ENCODE measurements at places on chromosomes 7 and 10. TPM values are rescaled to one million over a fixed set of nuclear protein-coding genes. Genes with fewer than 3 reads are reported as not detected.
A peak's percentile ranks its signal among the peaks of the same experiment; 100 is the strongest.

The CYP2C19 gene
- total RNA-seq: not detected

The NPFFR1 gene
- not detected for total RNA-seq

GRCh38 chr10:113986316-113986715, 57.4 kb upstream of the ADRB1 start:
- no peak for DNase-seq
- H3K4me3 ChIP-seq: no peak overlapping the region
- no peaks in the 10 kb centered on the region for H3K27me3 ChIP-seq
- no peak overlapping the region for H3K27ac ChIP-seq
- peaks cover 13% of the 10 kb centered on the region for H3K4me1 ChIP-seq

GRCh38 chr10:75355706-75356105, 45.9 kb downstream of the ZNF503 start:
- H3K4me1 ChIP-seq: no peaks in the 10 kb centered on the region
- H3K27ac ChIP-seq: no peak overlapping the region
- DNase-seq: no peak
- H3K4me3 ChIP-seq: no peak overlapping the region
- H3K36me3 ChIP-seq: no peaks in the 10 kb centered on the region
- no peaks in the 10 kb centered on the region for H3K27me3 ChIP-seq

DNA sequence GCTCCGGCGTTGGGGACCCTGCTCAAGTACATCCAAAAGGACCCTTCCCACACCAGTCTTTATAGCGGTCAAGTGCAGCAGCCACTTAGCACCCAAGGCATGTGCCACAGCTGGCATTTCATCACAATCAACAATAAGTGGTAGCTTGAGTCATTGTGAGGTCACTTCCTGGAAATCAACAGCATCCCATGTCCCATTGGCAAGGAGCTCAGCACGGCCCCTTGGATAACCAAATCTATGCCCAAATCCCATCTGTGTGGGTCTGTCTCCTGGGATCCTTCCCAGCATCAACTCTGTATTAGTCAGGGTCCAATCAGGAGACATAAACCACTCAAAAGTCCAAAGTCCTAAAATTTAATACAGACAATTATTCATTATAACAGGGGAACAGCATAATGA, 27.1 kb downstream of the MDH2 start:
- H3K27me3 ChIP-seq: no peaks in the 10 kb centered on the region
- H3K4me1 ChIP-seq: no peaks in the 10 kb centered on the region
- no peaks in the 10 kb centered on the region for H3K36me3 ChIP-seq
- H3K4me3 ChIP-seq: no peak overlapping the region
- no peak overlapping the region for H3K27ac ChIP-seq

- no peaks in the 10 kb centered on the region for H3K4me1 ChIP-seq
- no peaks in the 10 kb centered on the region for H3K36me3 ChIP-seq
- no peak overlapping the region for H3K4me3 ChIP-seq
- H3K27me3 ChIP-seq: no peaks in the 10 kb centered on the region
Observed at GRCh38 chr10:114577133-114577532, 80.9 kb downstream of the ABLIM1 start.

DNA sequence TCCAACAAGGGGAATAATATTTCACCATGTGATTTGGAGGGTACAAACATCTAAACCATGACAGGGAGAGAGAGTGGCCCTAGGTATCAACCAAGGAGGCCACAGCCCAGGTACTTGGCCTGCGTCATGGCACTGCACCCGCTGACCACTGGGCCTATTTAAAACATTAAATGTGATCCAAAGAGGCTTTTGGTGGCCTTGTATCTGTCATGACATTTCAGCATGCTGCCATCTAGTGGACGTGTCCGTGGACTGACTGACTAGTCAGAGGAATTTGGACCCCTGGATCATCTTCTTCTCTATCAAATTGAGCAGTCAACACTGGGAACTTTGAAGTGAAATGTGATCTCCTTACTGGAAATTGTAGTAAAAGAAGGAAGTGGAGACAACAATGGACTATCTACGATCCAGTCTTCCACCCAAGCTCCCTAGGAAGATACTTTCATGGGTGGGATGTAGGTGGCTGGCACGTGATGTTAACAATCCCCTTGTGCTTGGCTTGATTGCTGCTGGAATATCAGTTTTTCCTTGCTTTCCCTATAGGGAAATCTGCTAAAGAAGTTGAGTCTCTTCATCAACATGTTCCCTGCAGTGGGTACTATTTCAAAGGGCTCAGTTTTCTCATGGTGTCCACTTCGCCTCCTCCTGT, 24.6 kb upstream of the ITGA8 start:
- no peak for DNase-seq
- H3K36me3 ChIP-seq: no peaks in the 10 kb centered on the region
- H3K4me1 ChIP-seq: no peaks in the 10 kb centered on the region
- no peak overlapping the region for H3K27ac ChIP-seq
- H3K4me3 ChIP-seq: no peak overlapping the region

DNA sequence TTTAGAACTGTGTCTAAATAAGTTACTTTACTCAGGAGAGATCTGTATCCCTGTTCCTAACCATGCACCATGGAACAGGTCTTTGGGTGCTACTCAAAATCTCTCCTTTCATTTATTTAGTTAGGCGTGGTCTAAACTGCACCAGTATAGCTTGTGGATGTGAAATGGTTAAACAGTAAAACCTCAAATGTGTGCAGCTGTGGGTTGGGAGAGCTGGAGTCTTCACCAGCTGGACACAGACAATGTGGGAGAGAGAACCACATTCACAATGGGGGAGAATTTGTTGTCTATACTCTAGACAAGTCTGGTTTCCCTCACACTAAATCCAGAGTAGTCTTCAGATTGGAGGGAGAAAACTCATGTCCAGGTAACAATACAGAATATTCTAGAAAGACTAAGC, 31.2 kb upstream of the IKZF1 start:
- DNase-seq: no peak
- no peaks in the 10 kb centered on the region for H3K36me3 ChIP-seq
- peaks cover 69% of the 10 kb centered on the region for H3K4me1 ChIP-seq

- no peaks in the 10 kb centered on the region for H3K36me3 ChIP-seq
- H3K4me3 ChIP-seq: no peak overlapping the region
- peak; percentile 58 for DNase-seq
- H3K4me1 ChIP-seq: no peaks in the 10 kb centered on the region
- H3K27me3 ChIP-seq: no peaks in the 10 kb centered on the region
Observed at GRCh38 chr10:84264611-84265141, 19.8 kb downstream of the RGR start.

DNA sequence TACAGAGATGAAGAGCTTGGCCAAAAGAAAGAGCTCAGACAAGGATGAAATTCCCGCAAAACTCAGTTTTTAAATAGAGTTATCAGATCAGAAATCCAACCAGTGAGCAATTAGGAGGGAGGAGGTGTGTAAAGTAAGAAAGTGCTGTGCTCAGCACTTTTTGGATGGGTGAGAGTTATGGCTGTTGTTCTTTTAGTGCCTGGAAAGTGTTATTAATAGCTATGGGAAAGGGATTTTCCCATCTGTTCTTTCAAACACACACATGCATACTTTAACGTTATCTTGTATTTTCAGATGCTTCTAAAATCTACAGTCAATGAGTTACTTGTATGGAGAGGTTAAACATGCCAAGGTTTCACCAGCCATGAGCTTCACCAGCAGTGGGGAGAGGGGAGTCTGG, 107.3 kb upstream of the TMEM72 start:
- no peaks in the 10 kb centered on the region for H3K27me3 ChIP-seq
- no peak overlapping the region for H3K27ac ChIP-seq

GRCh38 chr7:39978230-39978934, 28.3 kb downstream of the CDK13 start:
- no peak for DNase-seq
- H3K4me1 ChIP-seq: peaks cover 71% of the 10 kb centered on the region
- no peak overlapping the region for H3K4me3 ChIP-seq
- no peaks in the 10 kb centered on the region for H3K36me3 ChIP-seq
- no peak overlapping the region for H3K27ac ChIP-seq

GRCh38 chr10:121558238-121558637, 40.0 kb downstream of the FGFR2 start:
- no peaks in the 10 kb centered on the region for H3K36me3 ChIP-seq
- H3K27me3 ChIP-seq: no peaks in the 10 kb centered on the region
- no peaks in the 10 kb centered on the region for H3K4me1 ChIP-seq
- no peak overlapping the region for H3K27ac ChIP-seq
- H3K4me3 ChIP-seq: no peak overlapping the region
- no peak for DNase-seq

Measured in CD4-positive, alpha-beta memory T cell (primary cell).